CD4-positive, alpha-beta memory T cell (primary cell): ENCODE measurements at places on chromosomes 4 and X. TPM values are rescaled to one million over a fixed set of nuclear protein-coding genes. Genes with fewer than 3 reads are reported as not detected.

GRCh38 chr4:12447451-12447850, 1018.8 kb upstream of the HS3ST1 start:
- no peaks in the 10 kb centered on the region for H3K36me3 ChIP-seq
- H3K4me1 ChIP-seq = no peaks in the 10 kb centered on the region
- H3K4me3 ChIP-seq = no peak overlapping the region
- H3K27ac ChIP-seq = no peak overlapping the region
- H3K27me3 ChIP-seq = no peaks in the 10 kb centered on the region
- DNase-seq = no peak

GRCh38 chr4:112652216-112652615, 15.3 kb downstream of the LARP7 start:
- H3K27me3 ChIP-seq = no peaks in the 10 kb centered on the region
- H3K4me1 ChIP-seq = no peaks in the 10 kb centered on the region

DNA sequence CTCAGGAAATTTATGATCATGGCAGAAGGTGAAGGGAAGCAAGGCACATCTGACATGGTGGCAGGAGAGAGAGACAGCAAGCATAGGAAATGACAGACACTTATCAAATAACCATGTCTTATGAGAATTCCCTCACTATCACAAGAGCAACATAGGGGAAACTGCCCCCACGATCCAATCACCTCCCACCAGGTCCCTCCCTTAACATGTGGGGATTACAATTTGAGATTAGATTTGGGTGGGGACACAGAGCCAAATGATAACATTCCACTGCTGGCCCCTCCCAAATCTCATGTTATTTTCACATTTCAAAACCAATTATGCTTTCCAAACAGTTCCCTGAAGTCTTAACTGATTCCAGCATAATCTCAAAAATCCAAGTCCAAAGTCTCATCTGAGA, 8.2 kb upstream of the TMA16 start:
- H3K4me3 ChIP-seq = no peak overlapping the region
- DNase-seq = no peak
- H3K36me3 ChIP-seq = no peaks in the 10 kb centered on the region
- H3K27ac ChIP-seq = no peak overlapping the region
- H3K27me3 ChIP-seq = no peaks in the 10 kb centered on the region

- no peak overlapping the region for H3K4me3 ChIP-seq
- no peaks in the 10 kb centered on the region for H3K36me3 ChIP-seq
- DNase-seq = no peak
- H3K27ac ChIP-seq = no peak overlapping the region
- H3K4me1 ChIP-seq = no peaks in the 10 kb centered on the region
These were observed 79.2 kb upstream of the NALF2 start for GRCh38 chrX:69424910-69425309.

- no peaks in the 10 kb centered on the region for H3K27me3 ChIP-seq
- no peaks in the 10 kb centered on the region for H3K36me3 ChIP-seq
- no peaks in the 10 kb centered on the region for H3K4me1 ChIP-seq
- no peak for DNase-seq
- no peak overlapping the region for H3K27ac ChIP-seq
- no peak overlapping the region for H3K4me3 ChIP-seq
These were observed 190.6 kb downstream of the CCSER1 start for GRCh38 chr4:90317785-90318184.

DNA sequence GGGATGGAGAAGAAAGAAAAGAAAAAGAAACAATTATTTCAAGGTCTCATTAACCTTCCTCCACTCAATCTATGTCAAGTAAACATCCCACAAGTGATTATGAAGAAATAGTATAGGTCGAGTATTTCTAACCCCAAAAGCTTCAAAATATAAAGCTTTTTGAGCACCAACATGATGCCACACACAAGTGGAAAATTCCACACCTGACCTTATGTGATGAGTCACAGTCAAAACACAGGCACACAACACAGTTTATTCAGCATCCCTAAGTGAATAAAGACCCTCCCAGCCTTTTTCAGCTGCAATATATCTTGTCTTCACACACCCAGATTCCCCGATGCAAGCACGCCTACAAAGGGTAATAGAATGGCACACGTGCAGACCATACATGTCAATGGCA, 51.7 kb upstream of the VEGFC start:
- no peak overlapping the region for H3K27ac ChIP-seq
- H3K36me3 ChIP-seq = no peaks in the 10 kb centered on the region
- no peak overlapping the region for H3K4me3 ChIP-seq
- no peaks in the 10 kb centered on the region for H3K27me3 ChIP-seq
- DNase-seq = no peak

- H3K27me3 ChIP-seq = peaks cover 6% of the 10 kb centered on the region
- no peak for DNase-seq
- H3K36me3 ChIP-seq = no peaks in the 10 kb centered on the region
- H3K27ac ChIP-seq = no peak overlapping the region
- H3K4me3 ChIP-seq = no peak overlapping the region
These were observed 344.8 kb downstream of the ANK2 start for GRCh38 chr4:113394108-113394729.

DNA sequence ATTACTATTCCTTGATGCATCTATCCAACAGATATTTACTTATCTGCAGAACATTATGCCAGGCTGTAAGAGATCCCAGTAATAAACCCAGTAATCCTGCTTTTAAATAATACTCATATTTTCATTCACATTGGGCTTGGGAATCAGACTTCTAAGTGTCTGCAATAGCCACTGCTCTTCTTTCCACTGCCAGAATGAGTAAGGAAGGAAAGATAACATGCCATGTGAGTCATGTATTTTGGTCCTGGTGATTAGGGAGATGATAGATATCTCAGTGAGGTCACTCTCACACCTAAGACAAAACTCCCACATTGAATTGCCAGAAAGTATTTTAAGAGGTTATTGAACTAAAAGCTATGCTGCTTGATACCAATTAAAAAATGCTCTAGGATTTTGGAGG, 13.9 kb upstream of the HEPH start:
- no peaks in the 10 kb centered on the region for H3K36me3 ChIP-seq
- DNase-seq = no peak
- H3K27me3 ChIP-seq = no peaks in the 10 kb centered on the region
- H3K4me1 ChIP-seq = no peaks in the 10 kb centered on the region

DNA sequence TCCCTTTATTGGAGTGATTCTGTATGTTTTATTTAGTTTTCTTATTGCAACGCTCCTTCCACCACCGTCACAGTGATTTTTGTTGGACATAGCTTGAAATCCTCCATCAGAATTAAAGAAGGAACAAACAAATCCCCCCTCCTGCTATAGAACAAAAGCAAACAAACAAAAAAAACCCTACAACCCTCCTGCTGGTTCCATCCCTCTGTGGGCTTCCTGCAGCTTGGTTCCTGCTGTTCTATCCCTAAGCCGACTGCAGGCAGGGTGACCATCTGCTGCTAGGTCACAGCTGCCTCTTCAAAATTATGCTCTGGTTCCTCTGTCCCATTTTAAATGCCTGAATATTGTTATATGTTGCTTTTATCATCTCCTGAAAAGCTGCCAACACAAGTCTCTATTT, 116.8 kb upstream of the AGA start:
- no peak overlapping the region for H3K4me3 ChIP-seq
- no peak overlapping the region for H3K27ac ChIP-seq
- no peaks in the 10 kb centered on the region for H3K4me1 ChIP-seq
- no peaks in the 10 kb centered on the region for H3K36me3 ChIP-seq
- DNase-seq = no peak
- no peaks in the 10 kb centered on the region for H3K27me3 ChIP-seq

DNA sequence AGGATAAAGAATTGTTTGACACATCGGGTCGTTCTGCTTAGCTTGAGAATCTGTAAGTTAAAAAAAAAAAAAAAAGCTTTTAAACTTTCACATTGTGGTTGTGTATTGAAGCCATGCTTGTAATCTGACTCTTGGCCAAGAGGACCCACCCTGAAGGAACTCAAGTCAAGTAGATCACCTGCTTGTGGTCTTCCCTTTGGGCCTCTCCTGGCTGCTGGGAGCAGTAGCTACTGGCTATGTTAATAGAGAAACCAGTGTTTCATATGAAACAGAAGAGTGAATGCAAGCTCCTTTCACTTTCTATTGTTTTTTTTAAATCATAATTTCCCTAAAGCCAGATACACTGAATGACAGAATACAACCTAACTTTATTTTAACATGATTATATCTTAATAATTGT, 402.4 kb upstream of the NDST4 start:
- H3K27ac ChIP-seq = no peak overlapping the region
- H3K4me1 ChIP-seq = no peaks in the 10 kb centered on the region
- H3K27me3 ChIP-seq = no peaks in the 10 kb centered on the region
- no peak for DNase-seq

DNA sequence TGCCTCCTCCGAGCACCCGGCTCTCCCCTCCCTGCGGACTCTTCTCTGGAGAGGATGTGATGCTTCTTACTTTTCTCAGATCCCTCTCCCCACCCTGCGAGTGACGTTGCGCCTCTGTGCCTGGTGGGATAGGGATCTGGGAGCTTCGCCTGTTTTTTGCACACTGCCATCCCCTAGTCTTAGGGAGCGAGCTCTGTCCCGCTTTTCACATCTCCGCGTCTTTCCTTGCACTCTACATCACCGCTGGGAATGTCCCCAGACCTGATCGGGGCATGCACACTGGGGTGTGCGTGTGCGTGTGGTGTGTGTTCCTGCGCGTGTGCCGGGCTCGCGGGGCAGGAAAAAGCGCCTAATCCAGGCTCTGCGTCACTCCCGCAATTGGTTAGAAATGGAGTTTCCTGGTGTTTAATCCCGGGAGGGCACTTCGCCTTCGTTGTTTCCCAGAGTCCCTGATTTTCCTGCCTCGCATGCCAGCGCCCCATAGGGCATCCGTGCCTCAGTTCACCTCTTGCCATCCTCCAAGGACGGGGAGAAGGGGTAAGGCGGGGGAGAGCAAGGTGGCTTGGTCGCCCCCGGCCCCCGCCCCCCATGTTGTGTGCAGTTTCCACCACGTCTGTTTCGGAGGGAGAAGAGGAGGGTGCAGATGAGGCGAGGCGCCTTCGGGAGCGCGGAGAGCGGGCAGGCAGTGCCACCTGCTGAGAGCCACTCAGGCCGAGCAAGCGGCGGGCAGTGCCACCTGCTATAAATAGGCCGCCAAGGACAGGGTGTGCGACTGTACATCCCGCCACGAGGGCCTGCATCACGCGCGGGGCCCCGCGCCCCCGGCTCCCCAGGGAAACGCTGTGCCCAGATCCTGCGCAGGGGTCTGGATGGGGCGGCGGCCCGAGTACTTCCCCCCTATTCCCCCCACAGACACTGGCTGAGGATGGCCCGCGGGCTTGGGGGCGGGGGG, 759 bp upstream of the TBC1D1 start:
- no peaks in the 10 kb centered on the region for H3K27me3 ChIP-seq
- DNase-seq = peak; percentile 14
- no peaks in the 10 kb centered on the region for H3K36me3 ChIP-seq
- H3K27ac ChIP-seq = peak overlapping the region; percentile 61
- H3K4me1 ChIP-seq = peaks cover 27% of the 10 kb centered on the region
- peak overlapping the region; percentile 69 for H3K4me3 ChIP-seq

DNA sequence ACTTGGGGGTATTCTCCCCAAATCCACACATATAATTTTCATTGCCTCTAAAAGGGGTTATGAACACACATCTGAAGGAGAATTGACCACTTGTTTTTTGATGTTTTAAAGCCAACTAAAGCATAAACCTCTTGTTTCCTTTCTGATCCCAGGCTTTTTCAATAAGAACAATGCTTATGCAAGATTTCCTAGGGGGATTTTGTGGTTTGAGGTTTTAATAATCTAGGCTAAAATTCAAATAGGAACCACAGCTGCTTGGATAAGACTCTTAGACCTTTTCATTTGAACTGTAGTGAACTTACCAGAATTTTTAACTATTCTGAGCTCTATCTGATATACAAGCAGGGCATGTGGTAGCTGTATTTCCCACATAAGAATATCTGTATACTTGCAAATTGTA, 651.1 kb downstream of the ANKRD50 start:
- no peak overlapping the region for H3K4me3 ChIP-seq
- H3K36me3 ChIP-seq = no peaks in the 10 kb centered on the region
- DNase-seq = no peak
- no peak overlapping the region for H3K27ac ChIP-seq
- no peaks in the 10 kb centered on the region for H3K27me3 ChIP-seq
- no peaks in the 10 kb centered on the region for H3K4me1 ChIP-seq

DNA sequence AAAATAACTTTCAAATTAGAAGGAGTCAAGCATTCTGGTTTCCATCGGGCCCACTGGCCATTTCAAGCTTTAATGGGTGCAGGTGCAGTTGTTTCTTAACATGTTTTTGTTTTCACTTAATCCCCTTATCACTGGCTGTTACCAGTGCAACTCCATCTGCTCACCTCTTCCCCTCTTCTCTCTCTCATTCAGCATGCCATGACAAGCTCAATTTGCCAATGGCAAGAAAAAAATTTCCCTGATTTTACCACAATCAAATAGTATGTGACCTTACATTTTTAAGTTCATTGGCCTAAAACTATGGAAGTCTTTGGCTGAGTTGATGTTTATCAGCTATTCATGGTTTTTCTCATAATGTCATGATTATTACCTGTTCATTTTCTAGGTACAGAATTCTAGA, 299.1 kb upstream of the BMP3 start:
- H3K27ac ChIP-seq = no peak overlapping the region
- H3K4me3 ChIP-seq = no peak overlapping the region
- no peaks in the 10 kb centered on the region for H3K4me1 ChIP-seq
- H3K27me3 ChIP-seq = no peaks in the 10 kb centered on the region
- H3K36me3 ChIP-seq = no peaks in the 10 kb centered on the region

GRCh38 chr4:173076903-173077634, 91.5 kb upstream of the GALNT7 start:
- H3K4me3 ChIP-seq = no peak overlapping the region
- DNase-seq = no peak
- H3K4me1 ChIP-seq = no peaks in the 10 kb centered on the region
- no peaks in the 10 kb centered on the region for H3K36me3 ChIP-seq
- H3K27me3 ChIP-seq = no peaks in the 10 kb centered on the region

DNA sequence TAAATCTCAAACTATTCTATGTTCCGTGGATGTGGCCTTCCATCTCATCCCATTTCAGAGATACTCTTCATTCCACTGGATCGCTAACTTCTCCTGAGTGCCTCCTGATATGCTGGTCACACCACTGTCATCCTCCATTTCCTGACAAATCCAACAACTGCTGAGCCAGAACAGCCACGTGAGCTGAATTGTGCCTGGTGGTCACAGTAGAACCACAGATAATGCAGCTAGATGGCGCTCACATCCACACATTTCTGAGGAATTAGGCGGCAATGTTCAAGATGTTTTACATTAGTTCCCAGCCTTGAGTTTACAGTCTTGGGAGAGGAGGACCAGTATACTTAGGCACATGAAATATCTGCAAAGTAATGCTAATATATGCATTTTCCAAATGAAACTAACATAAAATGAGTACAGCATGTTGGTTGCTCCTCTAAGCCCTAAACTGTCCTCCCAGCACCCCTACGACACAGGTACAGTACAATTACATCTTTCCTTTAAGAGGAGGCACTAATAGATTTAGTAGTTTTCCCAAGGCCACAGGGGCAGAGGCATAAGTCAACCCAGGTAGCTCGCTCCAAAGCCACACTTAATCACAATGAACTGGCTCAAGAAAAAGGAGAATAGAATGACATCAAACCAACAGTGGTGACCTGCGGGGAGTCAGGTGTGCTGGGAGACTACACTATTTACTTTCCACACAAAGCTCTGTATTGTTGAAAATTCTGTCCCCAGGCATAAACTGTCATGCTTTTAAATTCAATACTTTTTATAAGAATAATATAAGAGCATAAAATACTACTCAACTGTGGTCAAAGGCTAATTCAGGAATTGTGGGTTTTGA, 134.2 kb downstream of the CHIC2 start:
- H3K27ac ChIP-seq = no peak overlapping the region
- H3K27me3 ChIP-seq = no peaks in the 10 kb centered on the region
- peak; percentile 45 for DNase-seq
- H3K4me1 ChIP-seq = no peaks in the 10 kb centered on the region
- no peaks in the 10 kb centered on the region for H3K36me3 ChIP-seq
- H3K4me3 ChIP-seq = no peak overlapping the region

The CFI gene
- not detected for polyA plus RNA-seq

The AKAP14 gene
- not detected for polyA plus RNA-seq

The GC gene
- polyA plus RNA-seq = not detected

The TRO gene
- polyA plus RNA-seq = not detected
